ENCODE measurements at places on chromosomes 1 and 21.

DNA sequence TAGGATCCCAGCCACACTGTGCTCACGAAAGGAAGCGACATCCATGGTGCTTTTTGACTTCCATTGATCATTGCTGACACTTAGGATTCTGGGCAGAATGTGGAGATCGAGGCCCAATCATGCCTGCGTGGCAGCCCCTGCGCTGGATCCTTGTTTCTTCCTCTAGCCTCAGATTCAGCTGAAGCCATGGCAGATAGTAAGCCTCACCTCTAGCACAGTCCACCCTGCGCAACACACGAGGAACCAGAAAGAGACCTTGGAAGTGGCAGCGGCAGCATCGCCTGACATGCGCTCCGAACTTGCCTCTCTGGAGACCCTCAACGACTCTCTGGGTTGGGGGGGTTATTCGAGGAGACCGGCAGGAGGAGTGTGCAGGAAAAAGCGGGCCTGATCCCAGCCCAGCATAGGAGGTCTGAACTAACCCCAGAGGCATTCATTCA, 10.6 kb downstream of the HLX start:
- DNase-seq: no peak

GRCh38 chr1:44684525-44684924, 10.0 kb downstream of the ARMH1 start:
- DNase-seq: no peak

GRCh38 chr1:67716800-67717199, 31.8 kb downstream of the GADD45A start:
- DNase-seq: no peak

GRCh38 chr1:41700986-41701535, 216.6 kb upstream of the EDN2 start:
- no peak for DNase-seq

GRCh38 chr1:115071012-115071664, 18.2 kb downstream of the TSPAN2 start:
- DNase-seq: no peak

GRCh38 chr21:16418642-16419041, 688.9 kb downstream of the USP25 start:
- DNase-seq: no peak

DNA sequence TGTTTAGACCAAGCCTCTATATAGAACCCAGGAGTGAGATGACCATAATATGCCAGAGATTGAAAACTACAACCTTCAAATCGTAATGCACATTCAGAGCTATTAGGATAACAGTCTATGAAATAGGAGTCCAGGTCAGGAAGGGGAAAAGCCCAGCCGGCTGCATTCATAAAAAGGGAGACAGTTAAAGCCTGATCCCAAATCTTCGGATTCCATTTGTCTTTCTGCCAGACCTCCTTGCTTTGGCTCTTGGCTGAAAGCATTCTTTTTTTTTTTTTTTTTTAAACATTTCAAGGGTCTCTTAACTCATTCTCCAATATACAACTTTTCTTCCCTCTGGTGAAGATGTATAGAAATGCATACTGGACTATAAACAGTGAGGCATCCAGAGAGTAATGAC, 81.1 kb downstream of the NTPCR start:
- no peak for DNase-seq

DNA sequence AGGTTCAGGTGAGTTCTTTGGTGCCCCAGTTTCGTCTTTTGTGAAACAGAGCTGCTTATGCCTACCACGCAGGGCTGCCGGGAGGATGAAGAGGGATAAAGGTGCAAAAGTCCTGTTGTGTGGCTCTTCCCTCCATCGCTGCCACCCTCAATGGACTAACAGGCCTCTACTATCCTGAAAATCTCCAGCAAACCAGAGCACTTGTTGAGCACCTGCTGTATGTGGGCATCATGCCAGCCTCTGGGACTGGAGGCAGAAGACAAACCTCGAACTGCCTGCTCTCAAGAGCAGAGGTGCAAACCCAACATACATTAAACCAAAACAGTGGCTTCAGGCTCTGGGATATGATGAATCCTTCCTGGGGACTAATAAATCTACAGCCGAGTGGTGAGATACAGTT, 174.1 kb downstream of the ACTL8 start:
- DNase-seq: no peak

DNA sequence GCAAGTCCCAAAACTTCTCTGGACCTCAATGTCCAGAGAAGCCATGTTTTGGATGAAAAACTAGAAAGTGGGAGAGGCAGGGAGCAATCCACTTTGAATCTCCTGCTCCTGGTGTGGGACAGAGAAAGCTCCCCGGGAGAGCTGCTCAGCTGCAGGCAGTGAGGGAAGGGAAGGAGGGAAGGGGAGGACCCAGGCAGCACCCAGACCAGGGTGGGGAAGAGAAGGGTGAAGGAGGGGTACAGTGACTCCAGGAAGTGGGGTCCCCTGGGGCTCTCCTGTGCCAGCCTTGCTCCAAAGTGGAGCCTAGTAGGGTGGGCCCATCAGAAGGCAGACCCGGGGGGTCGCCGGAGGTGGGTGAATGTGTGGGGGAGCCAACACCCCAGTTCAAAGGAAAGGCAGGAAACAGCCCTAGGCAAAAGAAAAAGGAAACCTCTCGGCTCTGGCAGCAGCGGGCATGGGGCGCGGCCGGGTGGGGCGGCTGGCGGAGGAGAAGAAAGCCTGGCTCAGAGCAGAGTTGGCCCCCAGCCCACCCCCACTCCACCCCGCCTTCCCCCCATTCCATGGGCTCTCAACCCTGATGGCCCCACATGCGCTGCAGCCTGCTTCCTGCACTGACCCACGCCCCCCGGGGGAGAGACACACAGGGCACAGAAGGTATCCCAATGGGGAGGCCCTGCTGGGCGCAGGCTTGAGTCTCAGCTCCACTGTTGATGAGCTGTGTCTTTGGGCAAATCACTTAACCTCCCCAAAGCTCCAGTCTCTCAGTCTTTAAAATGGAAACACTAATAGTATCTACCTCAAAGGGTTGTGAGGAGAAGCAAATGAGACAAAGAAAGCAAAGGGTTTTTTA, 5.7 kb downstream of the LGR6 start:
- DNase-seq: no peak

DNA sequence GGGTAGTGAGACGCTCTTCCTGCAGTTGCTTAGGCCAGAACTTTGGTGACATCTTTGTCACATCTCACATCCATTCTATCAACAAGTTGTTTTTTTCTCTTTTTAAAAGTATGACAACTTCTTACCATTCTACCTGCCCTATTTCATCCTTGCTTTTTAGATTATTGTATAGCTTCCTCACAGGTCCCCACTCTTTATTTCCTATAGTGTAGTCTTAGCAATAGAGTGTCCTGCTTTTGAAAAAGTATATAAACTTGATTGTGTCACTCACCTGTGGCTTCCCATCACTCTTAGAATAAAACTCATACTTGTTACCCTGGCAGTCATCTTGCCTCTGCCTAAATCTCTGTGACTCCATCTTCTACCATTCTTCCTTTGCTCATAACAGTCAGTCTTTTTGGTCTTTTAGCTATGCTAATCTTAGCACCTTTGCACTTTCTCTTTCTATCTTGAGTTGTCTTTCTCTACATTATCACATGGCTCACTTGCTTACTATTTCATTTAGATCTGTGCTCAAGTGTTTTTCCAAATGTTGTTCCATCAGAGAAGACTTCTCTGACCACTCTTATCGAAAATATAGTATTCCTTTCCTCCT, 9.5 kb downstream of the CDC73 start:
- no peak for DNase-seq

DNA sequence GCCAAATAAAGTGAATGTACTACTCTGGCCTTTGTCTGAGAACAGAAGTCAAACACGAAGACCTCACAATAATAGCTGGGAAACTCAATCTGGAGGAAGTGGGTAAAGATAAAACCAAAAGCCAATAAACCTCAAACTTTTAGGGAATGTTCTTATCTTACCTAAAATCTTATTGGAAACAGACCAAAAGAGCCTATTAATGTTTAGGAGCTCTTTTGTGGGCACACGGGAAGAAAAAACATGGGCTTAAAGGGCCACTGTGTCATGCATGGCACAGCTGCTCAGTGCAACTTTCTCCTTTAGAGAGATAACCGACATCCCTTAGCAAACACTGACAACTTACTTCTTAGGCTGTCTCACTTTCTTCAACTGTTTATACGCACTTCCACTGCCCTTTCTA, 16.1 kb downstream of the EIF2B3 start:
- no peak for DNase-seq

- DNase-seq: no peak
These were observed at the start of gene PTPRC for GRCh38 chr1:198638894-198639635. TSS of gene PTPRC (plus strand) at chr1:198639040. CDS start at chr1:198639269, 229 bp downstream.

GRCh38 chr1:35500439-35500838, 56.8 kb downstream of the KIAA0319L start:
- no peak for DNase-seq

- DNase-seq: no peak
These were observed 93.9 kb downstream of the STUM start for GRCh38 chr1:226642421-226642820.

- no peak for DNase-seq
These were observed 487.9 kb downstream of the PTBP2 start for GRCh38 chr1:97209381-97209957.

DNA sequence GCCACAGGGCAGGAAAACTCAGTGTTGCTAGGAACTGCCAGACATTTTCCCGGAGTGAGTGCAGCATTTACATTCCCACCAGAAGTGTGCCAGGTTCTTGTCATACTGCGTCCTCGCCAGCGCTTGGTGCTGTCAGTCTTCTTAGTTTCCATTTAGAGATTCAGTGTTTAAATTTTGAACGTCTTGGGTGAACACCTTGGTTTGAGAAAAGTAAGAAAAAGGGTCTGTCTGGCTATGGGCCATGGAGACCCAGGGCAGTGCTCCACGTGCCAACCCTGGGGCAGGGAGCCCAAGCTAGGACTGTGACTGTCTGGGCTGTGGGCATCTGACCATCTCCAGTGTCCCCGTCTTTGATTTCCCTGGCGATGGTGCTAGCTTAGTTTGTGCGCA, 16.0 kb downstream of the IBA57 start:
- DNase-seq: no peak

GRCh38 chr1:217948741-217949140, 317.6 kb downstream of the SPATA17 start:
- no peak for DNase-seq

DNA sequence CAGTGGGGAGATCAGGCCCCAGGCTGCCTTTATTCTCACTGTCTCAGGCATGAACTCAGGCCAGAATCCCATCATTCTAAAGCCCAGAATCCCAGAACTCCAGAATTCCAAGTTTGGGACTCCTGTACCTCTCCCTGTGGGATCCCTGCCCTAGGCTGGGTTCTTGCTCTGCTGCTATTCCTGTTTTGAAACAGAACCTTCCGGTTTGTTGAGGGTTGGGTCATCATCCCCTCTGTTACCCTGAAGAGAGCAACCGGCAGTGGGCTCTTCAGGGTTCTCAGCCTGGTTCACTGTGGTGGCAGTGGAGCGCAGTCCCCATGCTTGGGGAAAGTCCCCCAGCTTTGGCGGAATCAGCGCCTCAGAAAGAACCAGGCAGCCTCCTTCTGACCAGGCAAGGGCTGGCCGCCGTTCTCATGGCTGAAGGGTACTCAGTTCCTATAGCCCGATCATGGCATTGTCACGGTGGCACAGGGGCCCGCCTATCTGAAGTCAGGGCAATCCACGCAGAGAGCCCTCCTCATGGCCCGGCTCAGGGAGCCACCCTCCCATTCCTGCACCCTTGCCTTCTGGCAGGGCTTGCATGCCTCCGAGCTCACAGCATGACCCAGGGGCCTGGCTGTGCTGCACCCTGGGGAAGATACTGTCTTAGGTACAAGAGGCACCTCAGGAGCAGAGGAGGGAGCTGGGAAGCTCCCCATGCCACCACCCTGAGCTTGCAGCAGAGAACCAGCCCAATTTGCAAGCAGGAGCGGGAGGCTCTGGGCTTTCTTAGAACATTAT, 335.6 kb upstream of the VAMP3 start:
- no peak for DNase-seq

DNA sequence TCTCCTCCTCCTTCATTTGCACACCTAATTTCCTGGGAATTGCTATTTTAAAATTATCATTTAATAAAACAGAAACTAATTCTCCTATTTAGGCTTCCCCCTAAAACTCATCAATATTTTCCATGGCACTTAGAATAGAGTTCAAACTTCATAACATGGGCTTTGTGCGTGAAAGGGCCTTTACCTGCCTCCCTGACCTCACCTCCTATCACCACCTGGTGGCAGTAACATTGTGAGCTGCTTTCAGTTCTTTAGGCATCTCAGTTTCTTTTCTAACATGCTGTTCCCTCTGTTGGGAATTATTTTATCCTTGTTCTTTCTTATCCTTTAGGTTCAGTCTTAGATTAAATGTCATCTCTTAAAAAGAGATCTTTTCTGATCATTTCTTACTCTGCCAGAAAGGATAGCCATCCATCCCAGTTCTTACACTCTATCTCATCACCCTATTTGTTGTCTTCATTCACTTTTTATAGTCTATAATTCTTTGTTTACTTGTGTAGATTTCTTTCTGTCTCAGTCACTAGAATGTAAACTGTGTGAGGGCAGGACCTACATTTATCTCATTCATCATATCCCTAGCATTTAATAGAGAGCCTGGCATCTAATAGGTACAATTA, 133.8 kb upstream of the KIAA1614 start:
- DNase-seq: no peak

GRCh38 chr1:202860744-202861419, 28.1 kb downstream of the RABIF start:
- peak; percentile 52 for DNase-seq

- DNase-seq: peak; percentile 43
These were observed 453 bp downstream of the DRAM2 start for GRCh38 chr1:111139324-111139955.

DNA sequence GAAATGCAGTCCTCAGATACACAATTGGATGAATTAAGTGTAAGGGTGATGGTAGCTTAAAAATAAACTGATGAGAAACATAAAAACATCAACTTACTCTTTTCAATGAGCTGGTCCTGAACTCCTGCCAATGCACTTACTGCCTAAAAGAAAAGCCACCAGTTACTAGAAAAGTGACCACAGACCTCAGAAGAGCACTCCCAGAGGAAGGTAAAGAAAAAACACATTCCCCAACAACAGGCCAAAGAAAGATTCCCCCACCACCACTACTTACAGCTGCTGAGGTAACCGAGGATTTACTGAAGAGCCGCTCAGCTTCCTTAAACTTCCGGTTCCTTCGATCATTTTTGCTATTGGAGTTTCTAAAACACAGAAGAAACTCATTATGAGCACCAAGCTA, 5.4 kb downstream of the MEAF6 start:
- DNase-seq: no peak

DNA sequence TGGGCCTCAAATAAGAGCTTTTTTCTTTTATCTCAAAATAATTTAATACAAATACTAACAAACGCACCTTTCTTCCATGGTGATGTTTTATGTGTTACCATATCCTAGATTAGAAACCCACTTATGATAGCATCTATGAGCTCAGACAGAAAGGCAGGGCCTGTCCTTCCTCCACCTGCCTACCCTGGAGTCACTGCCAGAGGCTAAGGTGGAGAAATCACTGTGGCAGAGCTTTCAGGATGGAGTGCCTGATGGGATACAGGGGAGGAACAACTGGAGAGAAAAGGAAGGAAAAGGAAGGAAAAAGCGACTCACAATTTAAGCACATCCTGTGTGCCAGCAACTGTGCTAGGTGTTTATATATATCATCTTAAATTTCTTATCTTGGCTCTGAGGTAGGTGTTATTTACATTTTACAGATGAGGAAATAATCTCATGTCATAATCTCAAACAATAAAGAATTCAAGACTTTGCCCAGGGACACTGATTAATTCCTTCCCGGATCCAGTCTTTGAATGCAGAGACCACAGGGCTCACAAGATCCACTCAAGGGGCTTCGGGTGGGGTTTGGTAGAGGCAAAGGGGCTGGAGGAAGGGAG, 45.4 kb downstream of the RCAN1 start:
- no peak for DNase-seq
